ENCODE measurements at places on chromosomes 12 and 14. TPM values are rescaled to one million over a fixed set of nuclear protein-coding genes. Genes with fewer than 3 reads are reported as not detected.

KCNH3 gene
- total RNA-seq = 0.23 TPM

FGF6 gene
- total RNA-seq = not detected

LRRC10 gene
- total RNA-seq = not detected

LALBA gene
- not detected for total RNA-seq

PAX9 gene
- 0.12 TPM for total RNA-seq

CMA1 gene
- not detected for total RNA-seq

RAB21 gene
- 23.1 TPM for total RNA-seq

JPH4 gene
- not detected for total RNA-seq

PNN gene
- total RNA-seq = 19.8 TPM

ANKS1B gene
- 0.94 TPM for total RNA-seq

FSCB gene
- not detected for total RNA-seq

INSM2 gene
- not detected for total RNA-seq

IL23A gene
- total RNA-seq = not detected

PMCH gene
- not detected for total RNA-seq

TMEM179 gene
- 0.08 TPM for total RNA-seq

GZMB gene
- total RNA-seq = not detected

UNC79 gene
- 0.15 TPM for total RNA-seq

DPPA3 gene
- total RNA-seq = not detected

RIMBP2 gene
- total RNA-seq = not detected

SMCO2 gene
- total RNA-seq = 0.08 TPM

Measured in smooth muscle cell of the coronary artery (primary cell).